ENCODE measurements at places on chromosomes 12 and 14.

DNA sequence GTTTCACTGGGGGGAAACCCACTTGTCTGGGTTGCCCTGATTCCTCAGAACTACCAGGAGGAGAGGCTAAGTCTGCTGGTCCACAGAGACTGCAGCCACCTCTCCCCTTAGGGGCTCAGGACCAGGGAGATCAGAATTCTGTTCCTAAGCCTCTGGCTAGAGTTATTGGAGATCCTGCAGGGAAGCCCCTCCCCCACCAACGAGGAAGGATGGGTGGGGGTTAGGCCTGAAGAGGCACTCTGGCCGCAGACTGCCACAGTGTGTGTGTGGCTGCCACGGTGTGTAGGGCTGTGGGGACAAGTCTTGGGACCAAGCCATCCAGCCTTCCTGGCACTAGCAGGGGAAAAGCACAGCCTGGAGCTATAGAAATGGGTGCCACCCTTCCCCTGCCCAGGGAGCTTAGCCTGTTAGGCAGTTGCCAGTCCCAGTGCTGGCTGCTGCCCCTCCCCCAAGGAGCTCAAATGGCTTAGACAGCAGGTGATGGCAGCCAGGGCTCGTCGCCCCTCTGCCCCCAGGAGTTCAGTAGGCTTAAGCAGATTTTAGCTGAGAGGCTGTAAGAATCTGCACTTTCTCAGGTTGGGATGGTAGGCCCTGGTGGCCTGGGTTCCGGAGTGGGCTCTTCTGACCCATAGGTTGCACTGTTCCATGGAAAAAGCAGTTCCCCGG lies 107.7 kb downstream of the ERGIC2 start:
- no peak for DNase-seq

DNA sequence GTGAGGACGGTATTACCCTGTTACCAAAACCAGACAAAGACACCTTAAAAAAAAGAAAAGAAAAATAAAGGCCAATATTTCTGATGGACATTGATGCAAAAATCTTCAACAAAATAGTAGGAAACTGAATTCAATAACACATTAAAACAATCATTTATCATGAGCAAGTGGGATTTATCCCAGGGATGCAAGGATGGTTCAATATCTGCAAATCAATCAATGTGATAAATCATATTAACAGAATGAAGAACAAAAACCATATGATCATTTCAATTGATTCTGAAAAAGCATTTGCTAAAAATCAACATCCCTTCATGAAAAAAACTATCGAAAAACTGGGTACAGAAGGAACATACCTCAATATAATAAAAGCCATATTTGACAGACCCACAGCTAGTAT lies 32.3 kb upstream of the ATP2B1 start:
- no peak for DNase-seq

GRCh38 chr14:97687944-97688630 lies 890.9 kb downstream of the VRK1 start:
- no peak for DNase-seq

DNA sequence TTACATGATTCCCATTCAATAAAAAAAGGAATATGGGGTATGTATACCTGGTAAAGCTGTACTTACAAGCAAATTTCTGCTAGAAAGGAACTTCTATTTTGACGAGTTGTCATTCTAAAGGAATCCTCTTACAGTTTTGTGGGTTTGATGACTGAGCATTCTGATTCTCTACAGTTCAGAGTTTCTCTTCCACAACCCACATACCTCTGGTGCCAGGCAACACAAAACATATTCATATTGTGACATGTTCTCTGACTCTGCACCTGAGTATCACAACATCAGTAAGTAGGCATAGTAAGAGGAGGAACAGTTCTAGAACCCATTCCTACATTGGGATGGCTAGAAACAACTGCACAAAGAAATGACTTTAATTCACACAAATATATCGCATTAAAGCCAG lies 636.6 kb downstream of the MED13L start:
- DNase-seq, result no peak

GRCh38 chr14:103816991-103817390 lies 30.4 kb downstream of the PPP1R13B start:
- no peak for DNase-seq

- DNase-seq, result no peak
Measured at GRCh38 chr14:37862263-37862662, 266.8 kb downstream of the TTC6 start.

GRCh38 chr12:115166698-115167315 lies 482.8 kb upstream of the TBX3 start:
- no peak for DNase-seq

DNA sequence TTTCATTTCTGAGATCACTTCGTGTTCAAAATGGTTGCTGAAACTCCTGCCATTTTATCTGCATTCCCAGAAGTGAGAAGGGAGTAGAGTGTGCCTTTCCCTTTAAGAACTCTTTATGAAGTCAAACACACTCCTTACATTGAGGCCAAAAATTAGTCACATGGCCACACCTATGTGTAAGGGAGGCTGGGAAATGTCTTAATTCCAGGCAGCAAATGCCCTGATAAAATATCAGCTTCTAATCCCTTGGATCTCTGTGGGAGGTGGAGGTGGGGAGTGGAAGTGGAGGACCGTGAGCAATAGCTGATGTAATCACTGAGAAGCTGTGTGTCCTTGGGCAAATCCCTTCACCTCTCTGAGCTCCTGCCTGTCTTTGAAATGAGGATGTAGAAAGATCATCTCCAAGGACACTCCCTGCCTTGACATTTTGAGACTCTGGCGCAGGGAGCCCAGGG lies 22.7 kb upstream of the ANKRD9 start:
- no peak for DNase-seq

- DNase-seq, result no peak
Measured at GRCh38 chr12:90832427-90832826, 122.5 kb downstream of the CCER1 start.

GRCh38 chr14:33120966-33121365 lies 182.3 kb downstream of the NPAS3 start:
- DNase-seq, result no peak

DNA sequence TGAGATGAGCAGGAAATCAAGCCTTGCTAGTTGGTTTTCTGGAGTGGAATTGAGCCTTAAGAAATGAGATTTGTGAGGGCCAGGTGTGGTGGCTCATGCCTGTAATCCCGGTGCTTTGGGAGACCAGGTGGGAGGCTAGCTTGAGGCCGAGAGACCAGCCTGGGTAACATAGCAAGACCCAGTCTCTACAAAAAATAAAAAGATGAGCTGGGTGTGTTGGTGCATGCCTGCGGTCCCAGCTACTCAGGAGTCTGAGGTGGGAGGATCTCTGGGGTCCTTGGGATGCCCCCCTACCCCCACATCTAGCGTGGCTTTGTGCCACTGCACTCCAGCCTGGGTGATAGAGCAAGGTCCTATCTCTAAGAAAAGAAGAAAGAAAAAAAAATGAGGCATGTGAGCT lies 104.2 kb upstream of the RTL1 start:
- no peak for DNase-seq

- no peak for DNase-seq
Measured at GRCh38 chr14:43540948-43541347, 966.1 kb downstream of the FSCB start.

GRCh38 chr12:131044760-131045381 lies 91.2 kb downstream of the ADGRD1 start:
- DNase-seq, result no peak

DNA sequence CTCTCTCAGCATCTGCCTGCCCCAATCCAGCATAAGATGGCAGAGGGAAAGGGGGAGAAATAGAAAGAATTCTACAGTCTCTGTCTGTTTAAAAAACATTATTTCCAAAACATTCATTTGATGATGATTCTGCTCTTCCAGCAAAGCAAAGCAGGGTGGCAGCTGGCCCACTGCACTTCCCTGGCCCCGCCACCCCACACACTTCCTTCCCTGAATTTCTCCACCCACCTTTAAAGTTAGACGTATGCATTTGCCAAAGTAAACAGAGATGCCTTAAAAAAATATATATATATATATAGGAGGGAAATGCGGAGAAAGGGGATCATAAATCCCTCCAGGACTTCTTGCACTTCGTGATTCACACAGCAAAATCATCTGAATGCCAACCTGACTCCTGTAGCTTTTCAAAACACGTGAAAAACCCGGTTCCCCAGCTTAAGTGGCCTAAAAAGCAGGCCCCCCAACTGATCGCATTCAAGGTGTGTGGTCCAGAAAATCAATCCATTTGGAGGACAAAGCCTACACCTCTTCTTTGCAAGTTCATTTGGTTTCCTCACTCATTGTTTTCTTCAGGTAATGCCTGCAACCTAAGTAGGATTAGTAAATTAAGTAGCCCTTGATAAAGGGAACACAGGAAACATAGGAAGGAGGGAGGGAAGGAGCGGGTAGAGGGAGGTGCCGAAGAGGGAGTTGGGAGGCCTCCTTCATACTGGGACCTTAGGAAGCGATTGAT lies 68.8 kb downstream of the LLPH start:
- no peak for DNase-seq

DNA sequence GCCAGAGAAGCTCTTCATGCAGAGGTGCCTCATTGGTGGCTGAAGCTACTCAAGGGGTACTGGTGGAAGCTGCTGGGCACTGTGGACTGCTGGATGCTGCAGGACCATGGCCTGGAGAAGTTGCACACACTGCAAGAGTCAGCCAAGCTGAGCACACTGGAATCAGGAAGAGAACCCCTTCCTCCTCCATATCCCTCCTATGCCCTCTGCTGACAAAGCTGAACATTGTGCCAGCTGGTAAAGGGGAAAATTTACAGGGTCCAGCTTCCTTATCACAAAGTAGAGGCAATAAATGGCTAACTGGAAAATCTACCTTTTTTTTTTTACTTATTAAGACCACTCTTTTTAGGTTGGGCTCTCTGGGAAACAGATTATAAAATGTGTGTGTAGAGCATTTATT lies 6.5 kb downstream of the CCDC175 start:
- DNase-seq, result no peak

DNA sequence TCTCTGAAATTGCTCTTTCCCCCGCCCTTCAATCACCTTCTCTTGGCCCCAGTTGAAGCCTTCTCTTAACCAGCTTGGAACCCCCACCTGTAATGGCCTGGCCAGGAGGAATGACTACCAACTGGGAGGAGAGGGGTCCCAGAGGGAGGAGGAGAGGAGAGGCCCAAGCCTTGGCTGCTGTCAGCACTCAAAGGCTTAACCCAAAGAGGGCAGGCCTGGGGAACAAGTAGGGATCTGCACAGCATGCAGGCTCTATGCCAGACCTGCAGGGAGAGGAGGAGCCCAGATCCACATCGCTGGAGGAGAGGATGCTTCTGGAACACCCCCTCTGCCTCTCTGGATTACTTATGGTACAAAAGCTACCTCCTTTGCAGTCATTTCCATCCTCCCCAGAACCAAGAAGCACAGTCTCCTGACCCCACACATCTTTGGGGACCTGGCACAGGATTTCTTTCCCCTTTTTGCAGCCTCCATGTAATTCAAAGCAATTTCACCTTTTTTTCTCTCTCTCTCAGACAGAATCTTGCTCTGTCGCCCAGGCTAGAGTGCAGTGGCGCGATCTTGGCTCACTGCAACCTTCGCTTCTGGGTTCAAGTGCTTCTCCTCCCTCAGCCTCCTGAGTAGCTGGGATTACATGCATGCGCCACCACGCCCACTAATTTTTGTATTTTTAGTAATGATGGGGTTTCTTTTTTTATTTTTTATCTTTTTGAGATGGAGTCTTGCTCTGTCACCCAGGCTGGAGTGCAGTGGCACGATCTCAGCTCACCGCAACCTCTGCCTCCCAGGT lies 6.2 kb downstream of the RARG start:
- DNase-seq, result no peak

DNA sequence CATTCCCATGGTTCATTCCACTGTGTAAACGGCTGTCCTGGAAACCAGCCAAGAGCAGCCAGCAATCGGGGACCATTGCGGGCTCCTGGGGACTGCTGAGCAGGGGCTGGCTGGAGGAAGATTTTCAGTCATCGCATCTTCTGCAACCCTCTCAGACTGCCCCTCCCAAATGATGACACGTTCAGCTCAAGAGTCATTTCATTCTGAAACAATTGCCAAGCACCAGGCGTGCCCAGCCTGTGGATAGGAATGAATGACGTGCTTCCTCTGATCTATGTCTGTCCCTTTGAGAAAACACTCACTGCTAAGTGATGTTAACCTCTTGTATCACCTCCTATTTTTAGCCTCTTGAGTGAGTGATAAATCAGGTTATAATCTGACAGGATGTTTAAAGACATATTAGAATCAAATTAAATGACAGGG lies 62.0 kb downstream of the NDUFA12 start:
- peak; percentile 34 for DNase-seq

GRCh38 chr12:106582641-106583230 lies at the start of gene RFX4:
RFX4 (plus strand) TSS chr12:106583004; CDS start chr12:106583321, 317 bp downstream.
- DNase-seq, result no peak

GRCh38 chr12:67137256-67137655 lies 131.9 kb upstream of the CAND1 start:
- no peak for DNase-seq

DNA sequence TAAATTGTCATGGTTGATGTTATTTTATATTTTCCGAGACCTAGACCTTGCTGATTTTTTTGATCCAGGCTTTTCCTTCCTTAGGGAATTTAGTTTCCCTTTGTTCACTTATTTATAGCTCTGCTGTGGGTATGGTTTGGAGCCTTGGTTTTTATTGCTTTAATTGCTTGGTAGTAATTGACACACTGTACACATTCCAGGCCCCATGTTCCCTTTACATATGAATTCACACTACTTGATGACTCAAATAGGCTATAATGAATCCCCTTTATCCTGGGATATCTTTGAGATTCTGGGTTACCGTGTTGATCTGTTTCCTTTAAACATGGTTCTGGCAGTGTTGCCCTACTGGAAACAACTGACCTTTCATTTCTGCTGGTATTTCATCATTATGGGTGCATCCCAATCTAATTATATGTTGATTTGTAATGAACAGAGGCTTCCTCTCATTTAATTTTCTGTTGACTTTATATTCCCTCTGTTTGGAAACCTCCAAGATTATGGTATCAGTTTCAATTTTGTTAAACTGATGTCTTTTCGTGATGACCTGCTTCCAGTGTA lies 424.0 kb downstream of the RAD51B start:
- no peak for DNase-seq

DNA sequence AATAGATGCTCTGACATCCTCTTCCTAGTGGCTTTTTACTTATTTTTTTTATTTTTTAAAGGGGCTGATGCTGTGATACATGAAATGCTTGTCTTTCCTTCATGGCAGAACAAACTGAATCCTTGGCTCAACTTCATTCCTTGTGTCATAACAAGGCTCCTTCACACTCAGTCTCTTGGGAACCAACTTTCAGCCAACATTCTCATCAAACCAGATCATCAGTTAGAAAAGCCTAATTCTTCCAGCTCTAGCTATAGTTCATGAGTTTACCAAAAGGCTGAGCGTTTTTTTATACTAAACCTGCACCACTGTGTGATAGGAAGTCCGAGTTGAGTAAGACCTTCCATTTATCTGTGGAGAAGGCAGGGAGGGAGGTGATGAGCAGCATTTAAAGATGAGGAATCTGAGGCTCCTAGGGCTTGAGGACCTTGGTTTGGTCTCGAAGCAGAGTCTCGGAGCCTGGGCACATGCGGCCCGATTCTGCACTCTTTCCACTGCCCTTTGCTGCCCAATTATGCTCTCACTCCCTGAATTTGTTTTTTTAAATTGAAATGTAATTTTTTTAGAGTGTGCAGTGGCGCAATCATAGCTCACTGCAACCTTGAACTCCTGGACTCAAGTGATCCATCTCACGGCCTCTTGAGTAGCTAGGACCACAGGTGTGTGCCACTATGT lies 8.2 kb downstream of the GPRC5D start:
- DNase-seq, result no peak

All from stimulated activated CD4-positive, alpha-beta T cell treated with anti-CD3 and anti-CD28 coated beads, Interleukin-2, amount 100 ng/mL, for 48 hours (primary cell).